ENCODE measurements at places on chromosomes 1 and 21.

- peak; percentile 15 for DNase-seq
Observed at GRCh38 chr1:182170891-182171461, 109.5 kb upstream of the ZNF648 start.

DNA sequence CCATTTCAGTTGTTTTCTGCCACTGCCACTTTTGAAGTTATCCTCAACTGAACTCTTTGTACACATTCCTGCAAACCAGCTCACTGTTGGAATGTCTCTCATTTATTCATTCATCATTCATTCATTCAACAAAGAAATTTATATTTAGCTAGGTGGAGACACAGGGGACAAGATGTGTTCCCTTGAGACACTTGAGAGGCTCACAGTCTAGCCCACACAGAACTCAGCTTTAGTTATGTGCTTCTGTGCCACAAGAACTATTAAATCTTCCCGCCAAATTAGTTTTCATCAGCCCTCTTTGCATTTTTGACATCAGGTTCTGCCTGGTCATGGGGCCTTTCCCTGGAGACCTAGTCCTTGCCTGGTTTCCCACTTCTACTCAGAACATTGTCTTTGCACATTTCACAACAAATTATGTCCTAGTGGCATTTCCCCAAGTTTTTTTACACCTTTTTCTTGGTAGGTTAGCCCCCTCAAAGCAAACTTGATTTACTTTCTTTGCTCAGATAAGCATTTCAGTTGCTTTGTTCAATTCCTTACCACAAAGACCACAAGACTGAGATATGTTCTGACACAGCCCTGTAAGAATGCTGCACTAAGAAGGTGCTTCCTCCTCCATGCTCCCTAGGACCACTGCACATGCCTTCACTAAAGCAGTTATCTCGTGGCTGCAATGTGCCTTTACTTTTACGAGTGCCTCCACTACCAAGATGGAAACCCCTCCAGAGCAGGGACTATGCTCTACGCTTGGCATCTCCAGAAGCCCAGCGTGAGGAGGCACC lies 31.0 kb downstream of the ILDR2 start:
- DNase-seq, result no peak

DNA sequence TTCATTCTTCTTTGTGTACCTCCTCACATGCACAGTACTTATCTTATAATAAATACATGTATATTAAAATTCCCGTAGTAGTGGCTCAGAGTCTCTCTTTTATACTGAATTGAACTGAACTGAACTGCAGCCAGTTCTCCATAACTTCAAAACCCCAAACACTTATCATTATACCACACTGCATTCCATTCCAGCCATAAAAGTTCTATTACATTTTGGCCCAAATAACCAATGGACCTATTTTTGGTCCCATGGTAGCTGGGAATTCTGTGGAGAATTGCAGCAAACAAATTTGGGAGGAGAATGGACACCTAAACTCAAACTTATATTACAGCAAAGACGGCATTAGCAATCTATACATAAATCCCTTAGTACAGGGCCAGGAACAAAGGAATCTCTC lies 86.6 kb upstream of the C1orf87 start:
- no peak for DNase-seq

GRCh38 chr1:60527567-60527966 lies 454.0 kb upstream of the C1orf87 start:
- DNase-seq, result no peak

GRCh38 chr1:162372159-162373071 lies 4.2 kb downstream of the SPATA46 start:
- DNase-seq, result no peak

GRCh38 chr21:26041431-26042180 lies 129.0 kb downstream of the APP start:
- DNase-seq, result no peak

GRCh38 chr1:202207292-202207691 lies 13.7 kb downstream of the LGR6 start:
- no peak for DNase-seq

DNA sequence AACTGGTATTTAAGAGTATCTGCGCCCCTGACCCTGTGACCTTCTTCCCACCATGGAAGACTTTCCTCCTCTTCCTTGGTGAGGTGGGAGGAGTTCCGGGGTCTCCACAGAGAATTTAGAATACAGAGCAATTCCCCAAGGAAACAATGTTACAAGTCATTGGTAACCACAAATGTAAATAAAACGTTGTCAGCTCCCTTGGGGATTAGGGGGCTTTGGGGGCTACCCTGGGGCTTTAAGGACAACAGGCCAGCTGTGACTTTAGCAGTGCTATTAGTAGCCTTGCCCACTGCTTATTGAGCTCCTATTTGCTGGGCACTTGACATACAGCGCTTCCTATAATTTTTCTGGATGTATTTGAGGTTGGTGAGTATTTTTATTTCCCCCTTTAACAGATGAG lies 69.0 kb downstream of the IGSF21 start:
- no peak for DNase-seq

DNA sequence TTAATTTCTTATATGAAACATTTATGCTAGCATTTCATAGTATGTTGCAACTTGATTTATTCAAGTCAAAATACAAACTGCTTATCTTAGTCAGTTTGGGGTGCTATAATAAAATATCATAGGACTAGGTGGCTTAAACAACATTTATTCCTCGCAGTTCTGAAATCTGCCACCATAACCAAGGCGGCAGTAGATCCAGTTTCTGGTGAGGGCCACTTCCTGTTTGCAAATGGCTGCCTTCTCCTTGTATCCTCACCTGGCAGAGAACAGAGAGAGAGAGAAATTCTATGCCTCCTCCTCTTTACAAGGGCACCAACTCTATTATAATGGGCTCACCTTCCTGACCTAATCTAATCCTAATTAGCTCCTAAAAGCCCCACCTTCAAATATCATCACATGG lies 76.1 kb upstream of the RGS2 start:
- no peak for DNase-seq

DNA sequence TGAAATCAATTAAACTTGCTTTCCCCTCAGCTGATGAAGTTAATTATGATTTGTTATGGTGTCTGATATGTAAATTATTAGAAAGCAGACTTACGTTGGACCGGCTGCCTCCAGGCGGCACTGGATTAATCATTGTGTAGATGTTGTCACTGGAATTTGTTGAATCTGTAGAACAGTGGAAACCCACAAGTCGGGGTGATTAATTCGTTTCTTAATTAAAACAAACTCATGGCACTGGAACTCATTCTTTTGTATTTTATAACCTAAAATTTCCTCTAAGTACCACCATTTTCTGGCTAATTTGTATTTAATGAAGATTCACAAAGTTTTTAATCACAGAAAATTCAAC lies 39.0 kb downstream of the MRPL37 start:
- no peak for DNase-seq

DNA sequence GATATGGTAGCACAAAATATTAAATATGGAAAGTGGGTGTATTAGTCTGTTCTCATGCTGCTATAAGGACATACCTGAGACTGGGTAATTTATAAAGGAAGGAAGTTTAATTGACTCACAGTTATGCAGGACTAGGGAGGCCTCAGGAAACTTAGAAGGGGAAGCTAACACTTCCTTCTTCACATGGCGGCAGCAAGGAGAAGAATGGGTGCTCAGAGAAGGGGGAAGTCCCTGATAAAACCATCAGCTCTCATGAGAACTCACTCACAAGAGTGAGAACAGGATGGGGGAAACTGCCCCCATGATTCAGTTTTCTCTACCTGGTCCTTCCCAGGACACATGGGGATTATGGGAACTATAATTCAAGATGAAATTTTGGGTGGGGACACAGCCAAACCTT lies 15.8 kb upstream of the BACE2 start:
- no peak for DNase-seq

DNA sequence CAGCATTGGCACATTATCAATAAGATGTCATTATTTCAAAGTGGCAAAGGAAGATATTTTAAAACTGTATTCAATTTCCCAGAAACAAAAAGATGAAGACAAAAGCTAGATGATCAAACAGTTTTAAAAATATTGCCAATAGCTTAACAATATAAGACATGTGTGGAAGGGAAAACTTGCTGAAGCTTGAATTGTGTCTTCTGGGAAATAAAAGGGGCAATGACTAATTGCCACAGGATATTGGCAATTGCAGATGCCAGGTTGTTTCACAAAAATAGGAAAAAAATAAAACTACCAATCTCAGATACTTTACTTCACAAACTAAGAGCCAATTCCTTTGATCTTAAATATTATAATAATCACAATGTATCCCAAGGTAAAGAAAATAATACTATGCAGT lies 679.8 kb upstream of the ADAMTS5 start:
- DNase-seq, result no peak

DNA sequence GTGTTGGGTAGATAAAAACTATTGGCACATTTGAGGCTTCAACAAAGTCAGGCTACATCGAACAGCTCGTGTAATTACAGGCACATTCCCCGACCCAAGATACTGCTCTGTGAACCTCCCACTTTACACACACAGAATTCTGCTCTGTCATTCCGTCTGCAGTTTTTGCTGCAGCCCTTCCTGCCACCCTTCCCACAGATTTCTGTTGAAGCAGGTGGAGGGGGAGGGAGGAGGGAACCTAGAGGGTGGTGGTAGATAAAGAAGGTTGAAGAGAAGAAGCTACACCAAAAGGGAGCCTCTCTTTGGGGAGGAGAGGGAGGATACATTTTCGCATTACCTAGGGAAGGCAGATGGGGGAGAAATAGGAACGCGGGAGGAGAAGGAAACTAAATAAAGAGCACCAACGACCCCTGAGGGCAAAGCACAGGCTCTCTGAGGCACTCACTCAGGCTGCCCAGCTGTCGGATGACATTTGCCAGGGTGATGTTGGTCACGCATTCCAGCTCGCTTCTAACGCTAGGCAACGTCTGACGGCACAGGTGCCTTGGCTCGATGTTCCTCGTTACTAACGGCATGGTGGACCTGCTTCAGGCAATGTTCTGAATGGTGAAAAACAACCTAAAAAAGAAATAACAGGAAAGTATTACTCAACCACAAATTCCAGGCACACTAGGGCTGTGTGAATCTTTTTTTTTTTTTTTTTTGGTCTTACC lies 36.0 kb downstream of the GPR3 start:
- no peak for DNase-seq

DNA sequence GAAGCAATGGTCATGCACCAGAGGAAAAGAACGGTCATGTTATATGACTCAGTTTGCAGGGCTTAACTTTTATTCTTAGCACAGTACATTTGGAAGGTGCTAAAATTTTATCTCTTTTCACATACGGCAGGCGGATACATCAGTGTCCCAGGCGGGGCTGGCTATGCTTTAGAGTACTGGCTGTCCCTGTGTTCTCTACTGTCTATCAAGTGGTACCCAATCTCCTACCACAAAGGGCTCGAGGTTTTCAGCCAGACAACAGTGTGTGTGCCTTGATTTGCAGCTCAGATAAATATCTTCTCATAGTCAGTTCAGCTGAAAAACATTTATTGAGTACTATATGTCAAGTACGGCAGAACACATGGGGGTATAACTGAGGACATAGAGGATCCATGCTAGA lies 65.3 kb downstream of the URB2 start:
- peak; percentile 7 for DNase-seq

DNA sequence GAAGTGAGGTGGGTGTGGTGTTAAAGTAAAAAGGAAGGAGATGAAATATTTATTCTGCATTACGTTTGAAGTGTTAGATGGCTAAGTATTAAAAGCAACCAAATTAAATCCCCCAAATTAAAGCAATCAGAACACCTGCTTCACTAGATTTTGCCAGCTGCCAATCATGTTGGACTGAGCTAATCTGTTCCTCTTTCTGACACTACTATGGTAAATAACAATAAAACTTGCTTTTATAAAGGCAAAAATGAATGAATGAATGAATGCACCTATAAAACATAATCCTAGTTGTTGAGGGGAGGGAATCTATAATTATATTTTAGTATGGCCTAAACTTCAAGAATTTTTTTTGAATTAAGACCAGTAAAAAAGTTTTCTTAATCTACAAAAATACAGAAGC lies 51.0 kb downstream of the RAB3GAP2 start:
- no peak for DNase-seq

- DNase-seq, result no peak
Observed at GRCh38 chr1:68314151-68314780, 81.9 kb upstream of the WLS start.

DNA sequence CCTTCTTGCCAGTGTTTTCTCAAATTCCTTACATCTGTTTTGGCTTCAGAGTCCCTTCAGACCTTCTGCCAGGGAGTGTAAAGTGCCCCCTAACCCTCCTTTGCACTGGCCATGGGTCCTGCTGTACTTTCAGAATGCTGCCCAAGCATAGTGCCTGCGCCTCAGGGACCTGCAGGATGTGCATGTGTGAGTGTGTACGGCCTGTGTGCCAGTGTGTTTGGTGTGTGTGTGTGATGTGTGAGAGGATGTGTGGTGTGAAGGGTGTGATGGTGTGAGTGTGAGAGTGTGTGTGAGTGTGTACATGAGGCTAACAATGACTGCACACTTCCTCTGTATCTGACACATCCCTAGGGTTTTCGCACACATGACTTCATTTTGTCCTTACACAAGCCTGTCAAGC lies 265.8 kb upstream of the RAB4A start:
- no peak for DNase-seq

Measured in CD4-positive, alpha-beta T cell treated with Interleukin-17A for 1 hour (primary cell).